ENCODE measurements at places on chromosomes 12 and 14. TPM values are rescaled to one million over a fixed set of nuclear protein-coding genes. Genes with fewer than 3 reads are reported as not detected.

- DNase-seq = no peak
These were observed 142.7 kb downstream of the KIF26A start for GRCh38 chr14:104280902-104281767.

FIGNL2 gene
- total RNA-seq = 0.18 TPM

IRAK3 gene
- 9.4 TPM for total RNA-seq

GRCh38 chr14:99604766-99605298 is 825 bp upstream of the CCDC85C start:
- no peak for DNase-seq

IGF1 gene
- 0.20 TPM for total RNA-seq

- DNase-seq = no peak
These were observed 98.3 kb downstream of the TTC7B start for GRCh38 chr14:90717916-90718315.

DNA sequence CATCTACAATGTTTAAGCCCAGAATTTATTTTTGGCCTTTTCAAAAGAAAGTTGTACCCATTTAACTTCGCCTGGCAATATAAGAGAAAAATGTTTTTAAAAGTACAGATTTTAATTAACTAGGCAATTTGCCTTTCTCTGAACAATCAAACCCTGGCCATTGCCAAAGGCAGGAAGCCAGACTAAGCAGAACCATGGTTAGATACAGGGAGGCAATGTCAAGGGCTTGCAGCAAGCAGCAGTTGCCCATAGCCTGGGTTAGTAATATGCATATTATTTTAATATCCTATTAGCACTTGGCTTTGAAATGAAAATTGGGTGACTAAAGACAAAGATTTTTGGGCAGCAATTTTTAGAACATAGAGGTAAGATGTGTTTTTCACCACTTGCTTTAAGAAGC is 51.1 kb upstream of the FRMD6 start:
- no peak for DNase-seq

DNA sequence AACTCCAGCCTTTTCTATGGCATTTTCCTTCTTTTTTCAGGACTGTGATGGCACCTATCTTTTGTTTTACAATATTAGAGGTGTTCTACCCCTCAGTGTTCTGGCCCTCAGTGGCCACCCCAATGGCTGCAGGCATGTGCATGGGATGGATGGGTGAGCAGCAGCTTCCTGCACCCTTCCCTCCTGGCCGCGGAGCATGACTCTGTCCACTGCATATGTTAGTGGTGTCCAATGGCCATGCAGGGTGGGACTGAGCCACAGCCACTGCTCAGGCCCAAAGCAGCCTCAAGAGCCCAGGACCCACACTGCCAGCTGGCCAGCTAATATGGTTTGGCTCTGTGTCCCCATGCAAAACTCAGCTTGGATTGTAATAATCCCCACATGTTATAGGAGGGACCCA is 1032.3 kb upstream of the FBXO33 start:
- no peak for DNase-seq

MBD6 gene
- 8.3 TPM for total RNA-seq

FLVCR2 gene
- 2.2 TPM for total RNA-seq

CBLN3 gene
- total RNA-seq = 1.8 TPM

NEMF gene
- total RNA-seq = 46.1 TPM

TESPA1 gene
- not detected for total RNA-seq

SYT1 gene
- total RNA-seq = 0.59 TPM

DNA sequence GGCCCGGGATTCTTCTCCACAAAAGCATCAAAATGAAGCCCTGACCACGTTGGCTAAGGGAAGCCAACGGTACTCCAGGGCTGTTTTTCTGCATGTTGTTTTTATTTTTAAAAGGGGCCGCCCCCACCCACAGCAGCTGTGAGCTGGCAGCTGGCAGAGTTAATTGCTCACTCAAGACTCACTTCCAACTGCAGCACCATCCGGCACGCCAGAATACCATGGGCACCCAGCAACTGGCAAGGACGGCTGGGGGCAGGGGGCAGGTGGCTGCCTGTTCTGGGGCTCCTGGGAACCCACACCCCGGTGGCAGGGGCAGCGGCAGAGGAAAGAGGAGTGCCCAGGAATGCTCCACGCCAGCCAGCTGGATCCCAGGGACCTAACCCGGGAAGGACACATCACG is 44.3 kb downstream of the NCOR2 start:
- no peak for DNase-seq

SLC5A8 gene
- not detected for total RNA-seq

- peak; percentile 83 for DNase-seq
These were observed 40.7 kb upstream of the MTERF2 start for GRCh38 chr12:107027636-107028053.

AQP5 gene
- 0.07 TPM for total RNA-seq

DNA sequence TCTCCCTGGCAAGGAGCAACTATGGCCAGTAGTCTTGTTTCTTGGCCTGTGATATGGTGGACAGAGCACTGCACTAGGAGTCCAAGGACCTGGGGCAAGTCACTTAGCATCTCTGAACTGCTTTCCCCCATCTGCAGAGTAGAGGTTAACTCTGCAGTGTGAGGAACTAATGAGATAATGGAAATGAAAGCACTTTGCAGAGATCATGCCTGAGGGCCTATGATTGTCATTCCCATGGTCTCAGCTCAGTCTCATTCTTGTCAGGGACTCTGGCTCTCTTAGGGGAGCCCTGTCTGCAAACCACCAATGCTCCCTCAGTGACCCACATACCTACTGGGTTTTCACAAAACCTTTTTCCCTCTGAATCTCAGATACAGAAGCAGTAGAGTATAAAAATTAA is 6.5 kb upstream of the PNMA1 start:
- no peak for DNase-seq

DNA sequence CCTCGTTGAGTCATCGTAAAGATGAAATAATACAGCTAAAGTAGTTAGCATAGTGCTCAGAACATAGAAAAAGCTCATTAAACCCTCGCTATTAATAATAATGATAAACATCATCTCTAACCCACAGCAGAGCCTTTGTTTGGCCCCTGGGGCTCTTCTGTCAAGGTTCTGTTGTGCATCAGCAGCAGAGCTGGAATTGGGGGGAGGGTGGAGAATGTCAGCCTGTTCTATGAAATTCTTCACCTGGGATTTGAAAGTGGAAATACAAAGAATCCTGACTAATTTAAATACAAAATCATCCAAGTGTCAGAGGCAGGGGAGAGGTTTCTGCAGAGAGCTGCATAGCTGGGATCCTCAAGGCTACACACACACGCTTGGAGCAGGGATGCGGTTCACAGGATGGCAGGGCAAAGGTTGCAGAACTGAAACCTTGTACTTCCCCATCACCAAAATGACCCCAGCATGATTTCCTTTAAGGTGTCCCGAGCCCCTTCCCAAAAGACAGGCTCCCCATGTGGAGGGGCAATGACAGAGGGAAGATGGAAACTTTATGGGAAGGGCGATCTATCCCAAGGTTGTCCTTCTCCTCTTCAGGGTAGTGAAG is 71.8 kb downstream of the DAD1 start:
- DNase-seq = no peak

GRCh38 chr12:23948291-23948690 is 1.2 kb downstream of the SOX5 start:
- no peak for DNase-seq

NANOG gene
- not detected for total RNA-seq

EFS gene
- not detected for total RNA-seq

DNA sequence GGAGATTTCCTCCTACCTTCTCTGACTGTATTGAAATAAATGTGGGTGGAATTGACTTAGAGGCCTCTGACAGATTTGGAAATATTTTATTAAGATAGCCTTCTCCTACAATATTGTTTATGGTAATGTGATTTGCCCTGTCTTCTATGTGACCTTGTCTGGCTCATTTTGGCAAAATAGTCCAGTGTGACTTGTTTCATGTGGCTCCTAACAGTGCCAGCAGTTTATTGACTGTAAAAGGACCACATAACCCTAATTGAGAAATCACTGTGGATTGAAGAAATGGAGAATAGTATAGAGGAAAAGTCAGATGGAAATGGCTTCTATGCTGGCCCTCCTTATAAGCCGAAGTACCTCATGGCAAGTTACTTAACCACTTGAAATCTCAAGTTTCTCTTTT is 170.9 kb upstream of the PTPRQ start:
- no peak for DNase-seq

TOMM20L gene
- total RNA-seq = not detected

GARIN6 gene
- total RNA-seq = not detected

DNA sequence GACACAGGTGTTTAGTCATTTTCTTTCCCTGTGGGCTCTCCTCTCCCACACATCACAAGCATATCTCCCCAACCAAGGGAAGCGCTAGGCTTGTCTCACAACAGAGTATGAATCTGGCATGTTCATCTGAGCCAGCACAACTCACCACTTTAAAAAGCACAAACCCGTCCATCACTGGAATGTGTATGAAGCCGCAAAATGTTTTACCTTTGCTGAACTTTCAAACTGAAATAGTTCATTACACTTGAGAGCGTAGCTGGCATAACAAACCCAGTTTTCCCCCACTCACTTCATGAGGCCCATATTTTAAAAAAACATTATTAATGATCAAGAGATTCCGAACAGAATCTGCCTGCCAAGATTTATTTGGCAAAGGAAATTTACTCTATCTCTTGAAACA is 15.8 kb downstream of the NID2 start:
- DNase-seq = no peak

GRCh38 chr14:20772650-20773049 is 4.4 kb downstream of the EDDM3B start:
- DNase-seq = no peak

- DNase-seq = no peak
These were observed 38.7 kb upstream of the PRMT8 start for GRCh38 chr12:3452348-3452747.

GRCh38 chr12:16586350-16587109 is 19.4 kb downstream of the LMO3 start:
- no peak for DNase-seq

ADCY4 gene
- 41.8 TPM for total RNA-seq

DNA sequence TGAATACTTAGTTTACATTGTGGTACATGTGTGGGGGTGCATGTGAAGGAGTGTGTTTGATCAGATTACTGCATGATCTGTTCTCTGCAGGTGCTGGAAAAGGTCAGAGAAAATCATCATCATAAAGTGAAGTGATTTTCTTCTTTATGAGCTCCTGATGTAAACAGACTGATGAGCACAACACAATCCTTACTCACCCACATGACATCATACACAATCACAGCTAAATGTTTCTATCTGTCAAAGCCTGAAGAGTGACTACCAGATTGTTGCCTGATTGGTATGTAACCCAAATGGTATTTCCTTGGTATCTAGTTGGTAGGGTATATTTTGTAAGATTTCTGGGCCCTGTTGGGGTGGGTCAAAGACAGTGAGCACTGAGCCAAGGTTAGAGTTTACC is 270.8 kb downstream of the FOXG1 start:
- DNase-seq = no peak

DNA sequence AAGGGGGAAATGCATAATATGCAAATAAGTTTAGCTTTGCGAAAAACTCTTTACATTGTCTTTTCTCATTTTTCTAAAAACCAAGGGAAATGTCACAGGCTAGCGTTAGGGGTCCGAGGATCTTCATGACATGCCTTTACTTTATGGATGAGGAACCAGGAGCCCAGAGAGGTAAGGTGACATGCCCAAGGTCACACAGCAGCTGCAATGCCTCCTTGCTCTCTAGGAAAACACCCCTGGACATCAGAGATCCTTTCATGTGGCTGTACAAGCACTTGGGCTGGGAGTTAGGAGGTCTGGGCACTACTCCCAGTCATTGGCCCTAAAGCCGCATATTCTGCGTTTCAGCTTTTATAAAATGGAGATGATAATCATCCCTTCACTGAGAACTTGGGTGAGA is 741 bp downstream of the PROX2 start:
- DNase-seq = no peak

DNA sequence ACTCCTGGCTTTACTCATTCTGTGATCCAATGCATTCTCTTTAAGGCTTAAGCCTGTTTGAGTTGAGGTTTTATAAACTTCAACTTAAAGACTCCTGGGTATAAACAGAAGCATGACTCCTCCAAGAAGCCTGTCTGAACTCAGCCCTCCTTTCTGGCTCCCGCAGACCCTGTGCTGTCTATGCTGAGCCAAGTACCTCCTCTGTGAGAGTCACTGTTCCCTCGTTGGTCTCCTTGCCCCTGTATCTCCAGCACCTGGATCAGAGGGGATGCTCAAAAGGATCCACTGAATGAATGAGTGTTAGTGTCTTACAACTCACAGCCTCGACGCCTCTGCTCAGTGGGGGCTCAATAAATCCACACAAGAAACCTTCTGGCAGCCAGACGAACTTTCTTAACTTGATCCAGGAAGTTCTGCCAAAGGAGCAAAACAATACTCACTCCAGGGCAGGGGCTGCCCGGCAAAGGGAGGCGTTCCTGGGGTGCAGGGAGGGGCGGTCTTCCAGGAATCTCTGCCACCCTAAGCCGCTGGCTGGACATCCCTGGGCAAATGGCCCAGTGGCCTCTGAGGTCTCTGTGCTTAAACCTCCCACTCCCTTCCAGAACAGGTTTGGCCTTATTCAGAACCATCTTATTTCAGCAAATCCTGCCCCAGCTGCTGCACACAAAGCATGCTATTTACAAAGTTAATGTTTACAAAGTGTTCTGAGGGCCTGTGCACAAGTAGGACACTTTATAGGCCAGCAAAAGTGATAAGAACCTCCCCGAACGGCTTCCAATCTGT is 32.9 kb downstream of the MAP1LC3B2 start:
- DNase-seq = no peak

DNA sequence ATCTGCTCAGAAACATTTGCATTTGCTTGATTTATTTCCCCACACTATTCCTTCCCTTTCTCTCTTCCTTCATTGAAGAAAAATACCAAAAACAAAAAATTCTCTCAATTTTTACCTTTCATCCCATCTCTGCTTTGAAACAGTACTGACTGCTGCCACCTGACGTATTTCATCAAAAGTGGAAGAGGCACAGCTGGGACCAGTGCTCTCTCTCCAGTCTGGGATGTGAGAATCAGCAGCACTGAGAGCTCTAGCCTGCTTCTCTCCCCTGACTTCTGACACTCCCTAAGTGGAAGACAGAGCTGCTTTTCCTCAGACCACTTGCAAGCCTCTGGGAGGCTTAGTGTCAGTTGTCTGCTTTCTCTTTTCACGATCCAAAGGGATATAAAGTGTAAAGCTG is 36.9 kb downstream of the TTLL5 start:
- DNase-seq = no peak

WIF1 gene
- not detected for total RNA-seq

PMCH gene
- total RNA-seq = 0.66 TPM

DNA sequence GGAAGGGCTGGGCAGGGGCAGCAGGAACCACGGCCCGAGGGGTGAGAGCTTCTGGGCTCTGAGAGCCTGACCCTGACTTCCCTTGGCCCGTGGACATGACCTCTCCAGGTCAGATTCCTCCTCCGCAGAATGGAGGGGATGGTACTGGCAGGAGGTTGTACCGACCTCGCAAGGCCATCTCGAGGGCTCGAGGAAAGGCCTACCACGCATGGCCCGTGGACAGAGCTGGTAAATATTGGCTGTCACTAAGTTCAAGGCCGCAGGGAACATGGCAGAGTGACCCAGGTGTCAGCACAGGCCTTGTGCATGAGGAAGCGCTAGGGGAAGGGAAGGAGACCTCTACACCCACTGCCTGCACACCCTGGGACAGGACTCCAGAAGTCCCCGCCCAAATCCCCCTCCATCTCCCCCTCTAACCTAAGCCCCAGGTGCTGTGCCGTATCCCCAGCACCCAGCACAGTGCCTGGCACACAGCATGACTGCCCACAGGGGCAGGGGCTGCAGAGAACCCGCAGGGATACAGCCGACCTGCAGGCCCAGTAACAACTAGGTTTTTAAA is 54.9 kb upstream of the PPP2R5C start:
- DNase-seq = no peak

FAIM2 gene
- total RNA-seq = not detected
